SK-N-SH (cell line): ENCODE measurements at places on chromosomes 1 and 21. TPM values are rescaled to one million over a fixed set of nuclear protein-coding genes. Genes with fewer than 3 reads are reported as not detected.

RAB3B gene
- 10.2 and 12.4 TPM in 2 replicates for polyA plus RNA-seq

SLFNL1 gene
- 0.16 and 0.26 TPM in 2 replicates for polyA plus RNA-seq

STIL gene
- 4.9 and 5.8 TPM in 2 replicates for polyA plus RNA-seq

OR10K2 gene
- polyA plus RNA-seq: not detected in 2 replicates

BEND5 gene
- 4.3 and 5.6 TPM in 2 replicates for polyA plus RNA-seq

TDRKH gene
- 1.9 and 2.7 TPM in 2 replicates for polyA plus RNA-seq

- no peak for DNase-seq
These were observed 8.2 kb upstream of the FNDC7 start for GRCh38 chr1:108704496-108704895.

DNA sequence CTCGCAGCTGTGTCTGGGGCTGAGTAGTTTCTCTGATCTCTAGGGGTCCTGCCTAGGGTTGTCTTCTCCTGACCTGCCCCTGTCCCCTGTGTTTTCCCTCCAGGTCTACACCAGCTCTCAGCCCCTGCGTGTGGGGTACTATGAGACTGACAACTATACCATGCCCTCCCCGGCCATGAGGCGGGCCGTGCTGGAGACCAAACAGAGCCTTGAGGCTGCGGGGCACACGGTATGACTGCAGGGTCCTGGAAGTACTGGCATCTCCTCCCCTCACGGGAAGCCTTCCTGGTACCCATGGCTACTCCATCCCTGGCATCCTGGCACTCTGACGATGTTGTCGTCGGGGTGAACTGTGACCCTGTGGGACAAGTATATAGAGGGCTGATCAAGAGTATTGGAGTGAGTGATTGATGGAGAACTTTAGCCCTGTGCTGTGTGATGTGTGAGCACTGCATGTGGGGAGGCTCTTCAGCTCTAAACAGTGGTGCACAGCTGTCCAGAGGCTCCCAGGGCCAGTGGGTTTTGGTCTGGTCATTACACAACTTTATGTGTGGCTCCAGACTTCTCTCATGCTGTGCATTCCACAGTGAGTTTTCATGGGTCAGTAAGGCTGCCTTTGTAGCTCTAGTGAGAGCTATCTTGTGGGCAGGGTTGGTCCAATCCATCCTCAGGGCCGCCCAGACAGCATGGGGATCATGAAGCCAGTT, 14.4 kb downstream of the FAAH start:
- no peak for DNase-seq

- no peak for DNase-seq
These were observed 82.8 kb upstream of the BEND5 start for GRCh38 chr1:48859456-48859855.

DNA sequence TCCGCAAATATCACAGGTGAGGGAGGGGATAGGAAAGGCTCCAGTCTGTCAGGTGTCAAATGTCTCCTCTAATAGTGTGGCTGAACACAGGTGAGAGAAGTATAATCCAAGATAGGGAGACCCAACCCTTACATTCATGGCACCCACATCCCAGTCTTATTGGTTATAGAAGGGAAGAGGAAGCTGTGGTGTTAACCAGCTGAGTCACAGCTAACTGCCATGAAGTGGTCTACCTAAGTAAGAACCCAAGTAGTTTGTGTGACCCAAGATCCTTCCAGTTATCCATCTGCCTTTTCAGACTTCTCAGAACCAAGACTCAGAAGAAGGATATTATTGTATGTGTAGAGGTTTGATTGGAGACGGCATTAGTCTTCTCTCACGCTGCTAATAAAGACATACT, 37.1 kb downstream of the DDAH1 start:
- no peak for DNase-seq

DNA sequence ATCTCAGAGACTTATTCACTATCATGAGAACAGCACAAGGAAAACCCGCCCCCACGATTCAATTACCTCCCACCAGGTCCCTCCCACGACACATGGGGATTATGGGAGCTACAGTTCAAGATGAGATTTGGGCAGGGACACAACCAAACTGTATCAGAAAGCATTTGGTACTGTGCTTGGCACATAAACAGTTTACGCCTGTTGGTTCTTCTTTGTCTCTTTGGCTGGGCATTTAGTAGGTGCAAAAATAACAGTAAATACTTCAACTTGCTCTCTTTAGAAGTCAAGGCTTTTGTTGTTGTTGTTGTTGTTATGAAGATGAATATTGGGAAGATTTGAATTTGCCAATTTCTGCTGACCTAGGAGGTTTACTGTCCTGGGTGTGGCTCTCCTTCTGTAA, 175.4 kb upstream of the IGSF21 start:
- no peak for DNase-seq

DNA sequence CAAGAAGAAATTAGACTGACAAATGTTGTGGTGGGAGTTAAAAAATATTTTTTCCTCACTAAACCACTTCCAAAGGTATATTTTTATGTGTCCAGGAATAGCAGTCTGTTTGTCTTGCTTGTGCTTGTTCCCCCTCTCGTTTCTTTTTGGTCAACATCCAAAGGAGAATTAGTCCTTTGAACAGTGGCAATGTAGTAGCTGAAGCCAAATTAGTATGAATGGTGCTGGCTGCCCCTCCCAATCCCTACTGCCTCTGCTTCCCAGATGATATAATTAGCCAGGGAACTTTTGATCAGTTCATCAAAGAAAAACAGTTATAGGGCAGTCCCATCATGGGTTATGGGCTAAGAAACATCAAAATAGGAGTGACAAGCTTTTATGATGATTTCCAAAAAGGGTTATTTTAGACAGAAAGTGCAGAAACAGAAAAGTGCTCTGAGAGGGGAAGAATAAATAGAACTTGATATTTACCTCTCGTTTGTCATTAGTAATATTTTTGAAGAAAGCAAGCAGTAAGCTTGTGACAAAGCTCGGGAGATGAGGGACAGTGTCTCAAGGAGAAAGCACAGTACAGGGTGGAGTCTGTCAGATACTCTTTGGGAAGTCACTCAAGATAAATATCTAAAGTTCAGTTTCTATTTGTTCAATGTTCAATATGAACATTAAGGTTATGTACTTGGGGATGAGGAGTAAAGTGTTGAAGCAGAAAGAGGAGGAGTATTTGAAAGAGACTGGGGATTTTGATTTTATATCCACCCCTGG, 239.1 kb downstream of the HLX start:
- DNase-seq: no peak

DNA sequence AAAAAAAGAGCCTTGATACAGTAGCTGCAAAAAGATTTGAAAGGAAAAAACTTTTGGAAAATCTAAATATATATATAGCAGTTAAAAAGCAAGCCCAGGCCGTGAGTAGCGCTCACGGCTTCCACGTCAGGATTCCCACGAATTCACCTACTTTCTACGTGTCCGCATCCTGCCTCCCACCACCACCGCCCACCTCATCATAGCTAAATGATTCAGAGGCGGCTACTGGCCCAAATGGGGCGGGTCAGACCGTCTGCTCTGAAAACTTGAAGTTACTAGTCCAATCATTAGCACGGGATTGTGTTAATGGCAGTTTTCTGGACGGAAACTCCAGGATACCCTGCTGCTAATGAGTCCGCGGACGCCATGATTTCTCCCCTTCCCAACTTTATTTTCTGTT, 1.3 kb upstream of the CCSAP start:
- no peak for DNase-seq

- DNase-seq: no peak
These were observed 202.7 kb upstream of the SNX7 start for GRCh38 chr1:98458511-98459485.

DNA sequence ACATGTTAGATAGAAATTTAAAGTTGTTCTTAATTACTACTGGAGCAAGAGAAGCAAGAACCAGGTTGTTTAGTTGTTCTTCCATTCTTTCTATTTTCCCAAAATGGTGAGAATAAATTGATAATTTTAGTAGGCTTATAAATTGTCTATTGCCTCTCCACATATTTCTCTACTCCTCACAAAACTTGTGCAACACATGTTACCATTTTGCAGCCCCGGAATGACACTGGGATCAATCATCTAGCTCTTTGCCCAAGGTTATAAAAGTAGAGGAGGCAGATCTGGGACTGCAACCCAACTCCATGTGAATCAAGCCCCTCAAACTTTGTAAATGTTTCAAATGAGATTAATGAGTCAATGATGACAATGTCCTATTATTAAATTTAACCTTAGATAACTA, 34.9 kb downstream of the PRMT6 start:
- no peak for DNase-seq

- DNase-seq: no peak
These were observed 77.8 kb downstream of the BACH1 start for GRCh38 chr21:29376556-29376955.

- DNase-seq: no peak
These were observed 29.0 kb upstream of the ARID1A start for GRCh38 chr1:26666855-26667254.

DNA sequence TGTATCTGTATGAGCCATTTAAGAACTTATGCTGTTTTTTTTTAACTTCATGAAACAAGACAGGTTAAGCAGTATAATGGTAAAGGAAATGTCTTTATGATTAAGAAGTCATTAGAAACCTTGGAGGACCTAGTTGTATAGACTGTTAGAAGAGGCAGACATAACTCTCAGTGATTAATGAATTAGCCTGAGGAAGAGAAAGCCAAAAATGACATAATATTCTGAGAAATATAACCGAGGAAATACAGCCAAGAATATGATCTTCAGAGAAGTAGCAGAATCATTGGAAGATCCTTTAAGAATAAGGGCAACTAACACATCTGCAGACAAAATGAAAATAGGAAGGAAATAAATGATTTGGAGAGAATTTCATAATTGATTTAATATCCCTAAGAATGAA, 738.1 kb upstream of the NCAM2 start:
- DNase-seq: no peak

GRCh38 chr1:103616362-103616761, 865 bp upstream of the AMY2A start:
- DNase-seq: no peak

- no peak for DNase-seq
These were observed 43.9 kb upstream of the CD101 start for GRCh38 chr1:116957646-116958045.

DNA sequence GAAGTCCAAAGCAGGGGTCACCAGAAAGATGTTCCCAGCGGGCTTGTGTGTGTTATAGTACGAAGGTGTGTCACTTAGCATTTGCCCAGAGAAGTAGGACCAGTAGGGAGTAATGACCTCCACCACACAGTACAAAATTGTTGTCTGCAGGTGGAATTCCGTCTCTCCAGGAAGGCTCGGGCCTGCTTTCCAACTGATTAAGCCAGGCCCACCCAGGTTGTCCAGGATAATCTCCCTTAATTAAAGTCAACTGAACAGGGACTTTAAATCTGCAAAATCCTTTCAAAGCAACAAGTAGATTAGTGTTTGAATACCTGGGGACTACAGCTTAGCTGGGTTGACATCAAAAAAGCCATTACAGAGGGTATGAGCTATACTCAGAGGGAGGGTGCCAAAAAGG, 131.3 kb downstream of the BACH1 start:
- DNase-seq: no peak

- DNase-seq: no peak
These were observed 66.9 kb downstream of the PRDM16 start for GRCh38 chr1:3135744-3136455.
